ENCODE measurements at places on chromosomes 12 and 14. TPM values are rescaled to one million over a fixed set of nuclear protein-coding genes. Genes with fewer than 3 reads are reported as not detected.

DNA sequence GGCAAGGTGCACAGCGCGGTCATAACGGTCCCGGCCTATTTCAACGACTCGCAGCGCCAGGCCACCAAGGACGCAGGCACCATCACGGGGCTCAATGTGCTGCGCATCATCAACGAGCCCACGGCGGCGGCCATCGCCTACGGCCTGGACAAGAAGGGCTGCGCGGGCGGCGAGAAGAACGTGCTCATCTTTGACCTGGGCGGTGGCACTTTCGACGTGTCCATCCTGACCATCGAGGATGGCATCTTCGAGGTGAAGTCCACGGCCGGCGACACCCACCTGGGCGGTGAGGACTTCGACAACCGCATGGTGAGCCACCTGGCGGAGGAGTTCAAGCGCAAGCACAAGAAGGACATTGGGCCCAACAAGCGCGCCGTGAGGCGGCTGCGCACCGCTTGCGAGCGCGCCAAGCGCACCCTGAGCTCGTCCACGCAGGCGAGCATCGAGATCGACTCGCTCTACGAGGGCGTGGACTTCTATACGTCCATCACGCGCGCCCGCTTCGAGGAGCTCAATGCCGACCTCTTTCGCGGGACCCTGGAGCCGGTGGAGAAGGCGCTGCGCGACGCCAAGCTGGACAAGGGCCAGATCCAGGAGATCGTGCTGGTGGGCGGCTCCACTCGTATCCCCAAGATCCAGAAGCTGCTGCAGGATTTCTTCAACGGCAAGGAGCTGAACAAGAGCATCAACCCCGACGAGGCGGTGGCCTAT lies 875 bp downstream of the HSPA2 start:
- H3K36me3 ChIP-seq: no peaks in the 10 kb centered on the region
- H3K27me3 ChIP-seq: no peaks in the 10 kb centered on the region
- peaks cover 24% of the 10 kb centered on the region for H3K4me1 ChIP-seq
- H3K27ac ChIP-seq: no peak overlapping the region
- peak overlapping the region; percentile 65 for H3K4me3 ChIP-seq

TGM1 gene
- total RNA-seq: 11.0 TPM

GRCh38 chr12:46221255-46222128 lies 47.4 kb downstream of the SLC38A1 start:
- H3K27me3 ChIP-seq: no peaks in the 10 kb centered on the region
- H3K4me1 ChIP-seq: peaks cover 99% of the 10 kb centered on the region
- peak overlapping the region; percentile 87 for H3K27ac ChIP-seq
- H3K4me3 ChIP-seq: no peak overlapping the region

DNA sequence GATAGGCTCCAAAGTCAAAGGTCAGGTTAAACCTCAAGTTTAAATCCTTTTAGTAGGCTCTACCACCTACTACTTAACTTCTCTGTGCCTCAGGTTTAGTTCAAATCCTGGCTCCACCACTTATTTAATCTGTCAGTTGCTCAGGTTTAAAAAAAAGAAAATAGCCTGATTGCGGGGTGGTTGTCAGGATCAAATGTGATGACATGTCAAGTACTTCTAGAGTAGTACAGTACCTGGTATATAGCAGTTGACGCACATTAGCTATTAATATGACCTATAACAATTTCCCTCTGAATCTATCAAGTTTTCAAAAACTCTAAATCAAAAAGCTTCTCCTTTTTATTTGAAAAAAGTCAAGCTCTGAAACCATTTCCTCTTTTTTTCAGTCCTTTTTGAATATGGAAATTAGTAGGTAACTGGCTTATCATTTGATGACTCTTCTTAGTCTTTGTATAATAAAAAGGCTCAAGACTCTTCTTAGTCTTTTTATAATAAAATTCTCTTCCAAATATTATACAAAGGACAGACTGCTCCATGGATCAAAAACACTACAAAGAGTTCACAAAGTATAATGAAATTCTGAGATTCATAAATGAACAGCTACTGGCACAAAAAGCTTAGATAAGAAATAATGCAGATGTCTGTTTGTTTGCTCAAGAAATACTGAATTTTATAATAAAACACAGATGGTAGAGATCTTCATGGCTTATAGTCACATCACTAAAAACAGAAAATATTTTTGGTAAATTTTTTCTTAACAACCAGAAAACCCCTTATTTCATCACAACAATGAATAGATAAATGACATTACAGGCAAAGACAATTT lies 5.0 kb downstream of the OSBPL8 start:
- H3K4me1 ChIP-seq: peaks cover 83% of the 10 kb centered on the region
- H3K27me3 ChIP-seq: no peaks in the 10 kb centered on the region
- H3K4me3 ChIP-seq: no peak overlapping the region
- no peak for DNase-seq
- H3K27ac ChIP-seq: no peak overlapping the region
- no peaks in the 10 kb centered on the region for H3K36me3 ChIP-seq

WSCD2 gene
- total RNA-seq: not detected

GRCh38 chr14:46381674-46382073 lies 269.9 kb downstream of the RPL10L start:
- DNase-seq: no peak
- H3K4me3 ChIP-seq: no peak overlapping the region
- no peaks in the 10 kb centered on the region for H3K27me3 ChIP-seq
- no peak overlapping the region for H3K27ac ChIP-seq
- no peaks in the 10 kb centered on the region for H3K4me1 ChIP-seq
- H3K36me3 ChIP-seq: no peaks in the 10 kb centered on the region
